Thoracic aorta (tissue), 2 donors: ENCODE measurements at places on chromosomes 7 and 10.

- no peak for DNase-seq
Measured at GRCh38 chr7:17207220-17207619, 91.2 kb upstream of the AHR start.

- DNase-seq = no peak
Measured at GRCh38 chr7:19249281-19249680, 104.1 kb upstream of the FERD3L start.

GRCh38 chr10:78846760-78847159 lies 222.0 kb upstream of the ZMIZ1 start:
- DNase-seq = no peak

DNA sequence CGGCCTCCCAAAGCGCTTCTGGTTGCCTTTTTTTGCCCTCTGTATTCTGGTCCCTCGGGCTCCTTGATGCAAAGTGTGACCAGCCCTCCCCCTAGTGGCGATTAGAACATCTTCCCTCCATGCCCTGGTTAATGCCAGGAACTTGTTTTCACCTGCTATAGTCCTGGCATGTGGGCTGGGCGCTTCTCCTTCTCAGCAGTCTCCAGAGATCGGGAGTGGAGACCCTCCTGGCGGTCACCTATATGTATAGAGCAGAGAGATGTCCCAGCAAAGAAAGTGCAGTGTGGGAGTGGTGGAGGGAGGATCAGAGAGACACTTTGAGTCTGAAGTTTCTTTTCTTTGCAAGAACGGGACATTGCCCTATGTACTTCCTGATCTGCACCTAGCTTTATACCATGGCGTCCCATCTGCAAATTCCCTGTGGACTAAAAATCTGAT lies 264.1 kb downstream of the OTUD1 start:
- no peak for DNase-seq

DNA sequence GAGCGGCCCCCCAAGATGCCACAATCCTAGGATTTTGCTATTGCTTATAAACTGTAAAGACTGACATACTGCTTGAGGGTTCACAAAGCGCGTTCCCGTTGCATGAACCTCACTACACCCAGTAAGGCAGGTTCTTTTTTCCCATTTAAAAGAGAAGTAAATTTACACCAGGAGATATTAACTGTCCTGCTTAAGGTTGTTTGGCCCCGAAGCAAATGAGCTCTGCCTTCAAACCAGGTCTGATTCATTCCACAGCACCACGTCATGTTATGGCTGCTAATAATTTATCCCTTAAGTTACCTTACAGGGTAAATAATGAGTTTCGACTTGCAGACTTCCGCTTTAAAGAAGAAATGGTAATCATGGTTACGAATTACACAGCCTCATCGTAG lies 559 bp upstream of the FKBP14 start:
- no peak for DNase-seq

- DNase-seq = no peak
Measured at GRCh38 chr7:148395990-148396716, 194.4 kb upstream of the C7orf33 start.

- no peak for DNase-seq
Measured at GRCh38 chr7:71208881-71209280, 76.9 kb downstream of the GALNT17 start.

GRCh38 chr10:24552346-24553016 lies 171.2 kb downstream of the ARHGAP21 start:
- no peak for DNase-seq

DNA sequence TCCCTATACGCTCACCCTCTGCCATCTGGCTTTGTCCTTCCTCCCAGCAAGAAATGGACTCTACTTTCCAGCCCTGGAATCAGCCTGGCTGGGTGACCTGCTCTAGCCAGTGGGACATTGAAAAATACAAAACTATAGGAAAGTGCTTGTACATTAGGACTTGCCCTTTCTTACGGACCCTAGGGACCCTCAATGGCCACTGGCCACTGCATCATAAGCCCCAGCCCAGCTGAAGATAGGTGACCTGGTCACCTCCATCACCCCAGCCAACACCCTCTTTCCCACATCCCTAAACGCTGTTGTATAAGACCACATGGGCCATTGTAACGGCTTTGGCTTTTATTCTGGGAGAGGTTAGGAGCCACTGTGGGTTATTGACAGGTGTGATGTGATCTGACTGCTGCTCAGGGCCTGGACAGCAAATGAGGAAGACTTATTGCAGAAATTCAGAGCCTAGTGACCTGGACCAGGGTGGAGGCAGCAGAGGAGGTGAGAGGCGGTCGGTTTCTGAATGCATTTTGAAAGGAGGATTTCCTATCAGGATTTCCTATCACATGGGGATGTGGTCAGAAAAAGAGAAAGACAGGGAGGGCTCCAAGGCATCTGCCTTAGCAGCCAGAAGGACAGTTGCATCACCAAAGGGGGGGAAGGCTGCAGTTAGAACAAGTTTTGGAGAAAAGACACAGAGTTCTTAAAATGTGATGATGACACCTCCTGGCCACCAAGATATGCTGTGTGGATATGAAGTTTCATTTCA lies 2.2 kb upstream of the LMBR1 start:
- DNase-seq = no peak

- DNase-seq = no peak
Measured at GRCh38 chr10:12806228-12807095, 195.1 kb downstream of the CCDC3 start.

DNA sequence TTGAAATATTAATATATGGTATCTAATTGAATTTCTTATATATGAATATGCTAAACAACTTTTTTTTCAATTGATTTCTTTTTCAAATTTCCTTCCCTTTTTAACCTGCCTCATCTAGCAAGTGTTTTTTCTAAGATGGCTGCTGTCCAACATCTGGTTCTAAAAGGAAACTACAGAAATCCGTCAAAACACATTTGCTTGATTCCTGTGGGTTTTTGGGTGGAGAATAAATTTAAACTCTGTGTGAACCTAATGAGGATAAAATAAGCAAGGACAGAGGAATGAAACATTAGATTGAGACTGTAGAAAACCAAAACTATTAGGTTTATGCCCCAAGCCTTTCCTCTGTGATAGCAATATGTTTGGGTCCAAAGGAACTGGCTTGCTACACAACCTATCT lies 75.5 kb upstream of the STARD3NL start:
- DNase-seq = no peak

- DNase-seq = no peak
Measured at GRCh38 chr7:80879849-80880248, 39.0 kb downstream of the SEMA3C start.

GRCh38 chr10:110528224-110528996 lies 30.7 kb downstream of the DUSP5 start:
- DNase-seq = no peak

GRCh38 chr10:71671994-71672946 lies 47.3 kb downstream of the C10orf105 start:
- DNase-seq = no peak

- DNase-seq = no peak
Measured at GRCh38 chr10:28478646-28479045, 54.3 kb upstream of the WAC start.
